ENCODE measurements at places on chromosomes 11 and 22. TPM values are rescaled to one million over a fixed set of nuclear protein-coding genes. Genes with fewer than 3 reads are reported as not detected.

The KRTAP5-8 gene
- total RNA-seq = not detected

The IL10RA gene
- total RNA-seq = 2.2 TPM

The NCF4 gene
- total RNA-seq = not detected

The OR52N4 gene
- total RNA-seq = not detected

The OR4D5 gene
- not detected for total RNA-seq

The OR8B3 gene
- not detected for total RNA-seq

The ZFTA gene
- 21.4 TPM for total RNA-seq

The CSTF3 gene
- 32.9 TPM for total RNA-seq

The FSHB gene
- not detected for total RNA-seq

The LRRC55 gene
- total RNA-seq = not detected

The TRIM48 gene
- not detected for total RNA-seq

The TMEM151A gene
- total RNA-seq = not detected

The OR52I1 gene
- not detected for total RNA-seq

The TMEM191C gene
- total RNA-seq = 0.53 TPM

The CDCA5 gene
- 61.9 TPM for total RNA-seq

The PIH1D2 gene
- total RNA-seq = 2.1 TPM

The ACTN3 gene
- not detected for total RNA-seq

The SEC14L6 gene
- total RNA-seq = not detected

The CENPM gene
- total RNA-seq = 34.2 TPM

The ZMAT5 gene
- 16.3 TPM for total RNA-seq

The TPH1 gene
- 1.5 TPM for total RNA-seq

The FGF3 gene
- not detected for total RNA-seq

The TMPRSS6 gene
- total RNA-seq = not detected

The OR52N1 gene
- total RNA-seq = not detected

The OR8A1 gene
- total RNA-seq = 0.61 TPM

The MISFA gene
- not detected for total RNA-seq

The SELENOM gene
- total RNA-seq = 49.4 TPM

The RFPL1 gene
- total RNA-seq = not detected
